Lung microvascular endothelial cell (primary cell): ENCODE measurements at places on chromosomes 12 and 14. TPM values are rescaled to one million over a fixed set of nuclear protein-coding genes. Genes with fewer than 3 reads are reported as not detected.
A peak's percentile ranks its signal among the peaks of the same experiment; 100 is the strongest.

DNA sequence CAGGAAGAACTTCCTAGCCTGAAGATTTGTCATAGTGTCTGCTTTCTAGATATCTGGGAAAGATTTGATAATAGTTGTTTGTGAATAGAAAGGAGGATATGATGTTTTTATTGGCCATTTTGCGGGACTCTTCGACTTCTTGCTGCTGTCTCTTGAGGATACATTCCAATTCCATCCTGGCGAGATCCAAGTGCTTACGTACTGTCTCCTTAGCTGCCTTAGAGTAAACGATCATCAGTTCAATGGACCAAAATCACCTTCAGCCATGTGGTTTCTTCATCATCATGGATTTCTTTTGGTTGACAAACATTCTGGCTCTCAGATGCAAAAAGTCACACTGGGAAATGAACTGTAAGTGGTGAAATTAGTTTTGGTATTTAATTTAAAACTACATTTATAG, 82.7 kb upstream of the SCN8A start:
- DNase-seq = no peak

- no peak for DNase-seq
Observed at GRCh38 chr14:75837151-75837787, 144.5 kb downstream of the TGFB3 start.

Gene TEX22
- total RNA-seq = under 0.01 TPM in 2 replicates

DNA sequence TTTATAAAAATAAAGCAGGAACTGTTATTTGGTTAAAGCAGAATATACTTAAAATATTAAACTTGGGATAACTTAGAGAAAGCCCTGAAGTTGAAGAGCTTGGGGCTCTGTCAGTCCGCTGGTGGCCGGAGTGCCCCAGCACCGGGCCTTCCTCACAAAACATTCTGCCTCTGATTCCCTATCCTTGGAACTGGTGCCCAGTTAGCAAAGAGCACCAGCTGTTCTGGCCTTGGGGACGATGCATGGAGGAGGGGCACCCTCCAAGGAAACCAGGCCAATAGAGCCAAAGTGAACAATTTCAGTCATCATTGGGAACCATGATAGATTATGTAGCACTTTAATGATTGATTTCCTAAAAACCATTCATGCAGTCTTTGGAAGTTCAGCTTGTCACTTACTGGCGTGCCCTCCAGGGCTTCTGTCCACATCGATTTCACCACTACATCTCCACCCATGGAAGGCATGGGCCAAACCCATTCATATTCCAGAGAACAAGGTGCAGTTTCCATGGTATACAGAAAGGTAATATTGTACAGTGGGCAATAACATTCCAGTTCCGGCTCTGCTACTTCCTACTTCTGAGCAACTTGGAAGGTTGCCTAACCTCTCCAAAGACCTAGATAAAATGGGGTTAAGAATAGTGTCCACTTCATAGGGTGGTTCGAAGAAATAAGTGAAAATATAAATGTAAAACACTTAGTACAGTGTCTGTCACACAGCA, 145.9 kb downstream of the ETV6 start:
- no peak for DNase-seq

Gene SUPT16H
- 50.4 and 51.4 TPM in 2 replicates for total RNA-seq

DNA sequence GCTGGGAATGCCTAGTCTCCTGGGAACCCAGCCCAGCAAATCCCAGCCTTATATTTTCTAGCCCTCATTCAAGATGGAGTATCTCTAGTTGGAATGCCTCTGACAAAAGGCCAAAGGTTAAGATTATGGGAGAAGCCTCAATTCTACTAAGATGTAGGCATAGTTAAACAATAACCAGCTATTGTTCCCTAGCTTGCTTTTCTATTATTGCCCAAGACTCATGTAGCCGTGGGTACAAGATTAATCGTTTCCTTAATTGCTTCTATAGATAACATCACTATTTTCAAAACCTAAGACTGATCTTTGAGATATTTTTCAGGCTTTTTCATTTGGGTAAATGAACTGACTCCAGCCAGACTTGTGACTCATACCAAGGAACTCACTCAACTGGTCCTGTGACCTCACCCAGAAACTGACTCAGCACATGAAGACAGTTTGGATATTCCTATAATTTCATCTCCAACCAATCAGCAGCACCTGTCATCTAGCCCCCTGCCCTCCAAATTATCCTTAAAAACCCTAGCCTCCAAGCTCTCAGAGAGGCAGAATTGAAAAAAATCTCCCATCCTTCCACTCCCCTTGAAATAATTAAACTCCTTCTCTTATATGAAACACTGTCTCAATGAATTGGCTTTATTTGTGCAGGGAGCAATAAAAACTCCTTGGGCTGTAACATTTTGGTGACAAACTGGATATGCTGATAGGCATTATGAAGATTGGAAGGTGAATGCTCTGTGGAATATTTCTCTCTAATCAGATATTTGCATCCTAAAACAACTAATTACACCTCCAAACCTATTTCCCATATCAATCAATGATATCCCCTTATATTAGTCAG, 589.0 kb downstream of the C12orf50 start:
- no peak for DNase-seq

GRCh38 chr12:668090-668481, 4.8 kb upstream of the NINJ2 start:
- no peak for DNase-seq

Gene RBP5
- 0.22 TPM in 1 of 2 replicates, not detected in the other for total RNA-seq

DNA sequence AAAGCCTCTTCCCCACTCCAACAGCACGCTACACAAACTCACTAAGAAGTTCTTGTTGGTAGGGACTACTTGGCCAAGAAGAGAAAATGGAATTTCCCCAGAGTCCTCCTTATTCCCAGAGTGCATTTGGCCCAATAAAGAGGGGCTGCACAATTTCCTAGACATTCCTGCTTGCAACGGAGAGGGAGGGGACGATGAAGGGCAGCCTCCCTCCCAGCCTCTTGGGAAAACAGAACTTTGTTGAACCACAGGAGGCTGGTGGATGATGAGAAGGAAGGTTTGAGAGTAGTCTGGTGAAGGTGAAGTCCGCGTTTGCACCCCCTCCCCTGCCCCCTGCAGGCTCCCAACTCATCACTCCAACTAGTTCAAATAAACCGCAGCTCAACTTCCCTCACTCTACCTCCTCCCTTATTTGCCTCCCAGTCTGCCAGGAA, 19.1 kb upstream of the TBX3 start:
- DNase-seq = no peak

DNA sequence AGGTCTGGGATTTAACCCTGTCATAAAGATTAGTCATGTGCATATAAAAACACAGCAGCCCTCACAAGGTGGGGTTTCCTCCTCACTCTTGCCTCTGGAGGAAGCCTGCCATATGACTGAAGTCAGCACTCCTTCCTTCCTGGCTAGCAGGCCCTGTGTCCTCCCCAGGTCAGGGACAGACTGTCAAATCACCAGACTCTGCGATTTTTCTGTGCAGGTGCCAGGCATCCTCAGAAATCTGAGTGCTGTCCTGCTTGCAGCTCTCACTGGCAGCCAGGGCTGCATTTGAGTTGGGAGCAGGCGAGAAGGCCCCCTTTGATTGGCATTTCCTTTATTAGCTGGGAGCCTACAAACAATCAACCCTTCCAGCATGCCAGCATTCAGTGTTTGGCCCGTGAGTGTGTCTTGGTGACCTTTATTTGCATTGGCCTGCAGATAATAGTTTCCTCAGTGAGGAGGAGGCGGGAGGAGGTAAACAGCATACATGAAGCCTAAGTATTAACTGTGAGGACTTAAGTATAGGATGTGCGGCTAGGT, 183.8 kb upstream of the ARHGAP5 start:
- peak; percentile 9 for DNase-seq

DNA sequence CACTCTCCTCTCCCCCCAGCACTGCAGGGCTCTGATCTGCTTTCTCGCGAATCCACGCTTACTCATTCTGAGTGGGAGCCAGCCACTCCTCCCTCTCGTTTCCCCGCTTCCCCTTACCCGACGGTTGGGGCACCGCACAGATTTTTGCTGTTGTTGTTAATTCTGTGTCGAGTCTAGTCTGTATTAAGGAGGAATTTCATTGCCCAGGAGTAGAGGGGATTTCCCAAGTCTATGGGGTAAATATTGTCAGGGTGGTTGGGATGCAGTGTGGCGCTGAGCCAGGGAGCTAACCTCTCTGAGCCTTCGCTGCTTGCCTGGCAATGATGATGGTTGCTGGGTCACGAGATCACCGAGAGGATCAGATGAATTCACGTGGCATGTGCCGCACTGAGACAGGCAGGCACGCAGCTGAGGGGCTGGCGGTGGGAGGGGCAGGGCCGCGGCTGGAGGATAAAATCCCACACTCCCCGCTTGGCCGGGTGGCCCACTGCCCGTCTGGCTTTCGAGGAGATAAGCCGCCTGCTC, 18.5 kb downstream of the NCOR2 start:
- DNase-seq = peak; percentile 87

Gene ACRBP
- total RNA-seq = 0.20 and 0.22 TPM in 2 replicates

Gene CELA1
- not detected in 2 replicates for total RNA-seq

GRCh38 chr12:47268501-47269454, 189.0 kb upstream of the AMIGO2 start:
- no peak for DNase-seq

DNA sequence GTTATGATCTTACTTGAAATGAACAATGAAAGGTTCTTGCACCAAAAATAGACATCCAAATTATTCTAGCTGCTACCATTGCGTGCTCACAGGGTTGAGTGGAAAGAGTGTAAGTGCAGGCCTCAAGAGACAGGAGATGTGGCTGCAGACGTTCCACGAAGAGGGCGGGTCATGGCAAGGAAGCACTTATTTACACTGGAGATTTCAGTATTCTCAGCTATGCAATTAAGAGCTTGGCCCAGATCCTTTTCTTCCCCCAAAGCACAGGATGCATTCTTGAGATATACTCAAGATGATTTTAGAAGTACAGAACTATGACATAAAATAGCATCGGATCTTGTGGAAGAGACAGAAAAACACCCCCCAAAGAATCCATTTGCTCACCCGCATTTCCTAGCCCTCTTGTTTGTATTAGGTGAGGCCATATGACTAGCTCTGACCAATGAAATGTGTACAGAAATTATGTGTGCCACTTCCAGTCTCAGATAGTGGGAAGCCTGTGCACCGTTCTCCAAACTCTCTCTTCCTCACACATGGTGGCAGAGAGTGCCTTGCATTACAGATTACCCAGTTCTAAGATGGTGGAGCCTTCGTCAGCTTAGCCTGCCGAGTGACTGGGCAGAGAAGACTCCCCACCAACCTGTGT, 261.4 kb downstream of the TTC8 start:
- no peak for DNase-seq

DNA sequence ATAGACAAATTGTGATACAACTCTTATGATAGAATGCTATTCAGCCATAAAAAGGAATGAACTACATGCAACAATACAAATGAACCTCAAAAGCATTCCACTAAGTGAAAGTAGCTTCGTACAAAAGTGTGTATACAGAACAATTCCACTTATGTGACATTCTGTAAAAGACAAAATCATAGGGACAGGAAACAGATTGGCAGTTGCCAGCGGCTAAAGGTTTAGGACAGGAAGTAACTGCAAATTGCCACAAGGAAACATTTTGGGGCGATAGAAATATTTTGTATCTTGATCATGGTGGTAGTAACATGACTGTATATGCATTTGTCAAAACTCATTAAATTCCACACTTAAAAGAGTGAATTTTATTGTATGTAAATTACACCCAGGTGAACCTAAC, 113.4 kb downstream of the CAPZA3 start:
- no peak for DNase-seq

Gene FGD6
- total RNA-seq = 9.2 and 15.9 TPM in 2 replicates

Gene GALNT8
- total RNA-seq = under 0.01 and 0.20 TPM in 2 replicates

DNA sequence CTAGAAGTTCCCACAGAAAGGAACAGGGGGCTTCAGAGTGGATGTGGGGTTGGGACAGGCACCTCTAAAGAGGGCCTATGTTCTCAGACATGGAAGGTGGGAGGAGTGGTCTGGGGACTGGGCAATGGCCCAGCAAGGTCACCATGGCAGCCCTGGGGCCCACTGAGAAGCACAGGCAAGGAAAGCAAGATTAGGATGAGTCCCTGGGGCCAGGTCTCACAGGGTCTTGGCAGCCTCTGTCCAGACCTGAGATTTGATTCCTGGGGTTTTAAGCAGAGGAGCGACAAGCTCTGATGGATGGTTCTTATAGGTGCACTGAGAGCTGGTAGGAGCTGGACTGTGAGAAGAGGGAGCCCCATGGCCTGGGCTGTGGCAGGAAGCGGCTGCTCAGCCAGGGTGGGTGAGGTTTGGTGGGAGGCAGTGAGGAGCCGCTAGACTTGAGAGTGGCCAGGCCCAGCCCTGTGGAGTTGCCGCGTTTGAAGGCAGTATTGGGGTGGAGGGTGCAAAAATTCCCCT, 44.0 kb downstream of the DLK1 start:
- DNase-seq = no peak

Gene KCNC2
- not detected in 2 replicates for total RNA-seq
